ENCODE measurements at places on chromosomes 1 and 21. TPM values are rescaled to one million over a fixed set of nuclear protein-coding genes. Genes with fewer than 3 reads are reported as not detected.

The VSIG8 gene
- total RNA-seq: under 0.01 TPM

The PROX1 gene
- total RNA-seq: 0.26 TPM

The PEX11B gene
- total RNA-seq: 26.5 TPM

The CD5L gene
- not detected for total RNA-seq

The TARBP1 gene
- 14.8 TPM for total RNA-seq

The DPT gene
- total RNA-seq: 0.86 TPM

Data from bronchial smooth muscle cell (primary cell).